ENCODE measurements at places on chromosomes 6 and 20.

DNA sequence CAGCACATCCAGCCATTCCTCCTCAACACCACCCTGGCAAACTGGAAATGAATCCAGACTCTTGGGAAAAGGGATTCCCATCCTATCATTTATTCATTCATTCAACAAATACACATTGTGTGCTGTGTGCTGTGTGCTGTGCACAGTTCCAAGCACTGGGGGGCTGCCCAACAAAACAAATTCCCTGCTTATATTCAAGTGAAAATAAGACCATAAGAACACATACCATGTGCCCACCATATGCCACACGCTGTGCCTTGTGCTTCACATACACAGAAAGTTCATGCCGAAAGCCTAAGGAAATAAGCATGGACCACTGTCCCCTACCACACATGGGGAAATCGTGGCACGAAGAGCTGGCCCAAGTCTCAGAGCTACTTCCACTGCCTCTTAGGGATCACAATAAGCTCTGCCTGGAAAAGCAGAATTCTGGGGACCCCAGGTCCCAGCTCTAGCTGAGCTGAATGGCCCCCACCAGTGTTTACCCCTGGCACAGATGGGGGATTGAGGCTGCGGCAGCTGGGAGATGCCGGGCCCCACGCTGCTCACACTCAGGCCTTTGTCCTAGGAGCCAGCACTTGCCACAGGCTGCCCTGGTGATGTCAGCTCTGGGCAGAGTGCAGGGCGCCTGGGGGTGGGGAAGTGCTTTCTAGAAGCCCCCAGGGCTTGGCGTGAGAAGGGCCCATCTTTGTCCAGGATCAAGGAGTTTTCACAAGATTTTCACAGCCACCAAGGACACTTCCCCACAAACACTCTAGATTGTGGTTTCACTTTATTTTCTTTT is 99.6 kb downstream of the PREX1 start:
- DNase-seq: no peak

DNA sequence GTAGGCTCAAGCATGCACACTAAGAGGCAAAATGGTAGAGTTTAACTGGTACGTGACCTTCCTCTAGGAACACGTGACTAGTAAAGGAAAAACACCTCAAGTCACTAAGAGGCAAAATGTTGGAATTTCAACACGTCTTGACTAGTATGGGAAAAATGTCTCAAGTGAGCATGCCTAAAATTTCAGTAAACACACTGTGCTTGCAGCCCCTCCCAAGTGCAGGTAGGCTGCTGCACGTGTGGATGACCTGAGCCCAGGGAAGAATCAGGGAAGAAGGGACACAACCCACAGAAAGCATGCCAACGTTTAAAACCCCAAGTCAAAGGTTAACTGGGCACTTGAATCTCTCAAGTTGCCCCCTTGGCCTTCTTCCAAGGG is 162.2 kb downstream of the TENT5A start:
- DNase-seq: no peak

DNA sequence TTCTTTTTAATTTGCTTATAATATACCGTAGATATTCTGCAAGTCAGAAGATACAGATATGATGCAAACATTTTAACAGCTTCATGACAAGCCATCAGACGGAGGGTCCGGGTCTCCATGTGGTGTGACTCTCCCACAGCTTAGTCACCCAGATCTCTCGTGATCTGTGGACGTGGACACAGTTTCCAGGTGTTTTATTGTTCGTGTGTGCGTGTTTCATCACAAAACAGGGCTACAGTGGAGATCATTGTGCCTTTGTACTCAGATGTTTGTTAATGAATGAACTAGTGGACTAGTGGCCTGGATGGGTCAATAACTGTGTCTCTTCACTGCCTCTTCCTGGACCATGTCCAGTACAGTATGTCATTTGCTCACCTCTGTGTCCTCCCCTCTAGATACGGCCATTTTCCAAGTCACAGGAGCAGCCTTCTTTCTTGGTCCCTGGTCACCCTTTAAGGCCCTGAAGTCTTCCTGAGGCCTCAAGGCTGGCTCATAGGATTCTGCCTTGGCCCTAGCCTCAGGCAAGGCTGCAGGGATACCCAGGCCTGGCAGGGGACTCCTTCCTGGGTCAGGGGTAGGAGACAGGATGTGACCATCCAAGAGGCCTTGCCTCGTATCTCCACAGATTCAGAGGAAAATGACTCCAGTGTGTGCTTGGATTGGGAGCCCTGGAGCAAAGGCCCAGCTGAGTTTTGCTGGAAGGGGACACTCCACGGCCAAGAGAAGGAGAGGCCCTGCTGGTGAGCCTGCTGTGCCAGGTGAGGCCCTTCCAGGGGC is 4.6 kb downstream of the ADIG start:
- DNase-seq: no peak

GRCh38 chr6:44128020-44128917 is 915 bp downstream of the TMEM63B start:
- DNase-seq: no peak

GRCh38 chr6:98579079-98579478 is 255.3 kb upstream of the POU3F2 start:
- no peak for DNase-seq

DNA sequence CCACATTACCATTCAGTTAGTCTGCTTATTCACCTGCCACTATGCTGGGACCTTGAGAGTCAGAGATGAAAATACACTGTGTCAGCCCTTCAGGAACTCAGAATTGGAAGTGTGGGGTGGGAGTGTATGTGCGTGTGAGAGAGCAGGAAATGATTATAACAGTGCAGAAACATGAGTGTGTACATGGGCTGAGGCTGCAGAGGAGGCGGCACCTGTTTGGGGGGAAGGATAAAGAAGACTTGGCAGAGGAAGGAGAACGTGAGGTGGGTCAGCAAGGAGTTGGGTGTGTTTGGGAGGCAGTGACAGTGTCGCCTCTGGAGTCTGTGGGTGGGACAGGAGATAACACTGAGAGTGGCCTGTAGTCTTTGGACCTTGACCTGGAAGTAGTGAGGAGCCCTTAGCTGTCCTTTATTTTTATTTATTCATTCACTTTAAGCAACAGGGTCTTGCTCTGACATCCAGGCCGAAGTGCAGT is 3.1 kb downstream of the CHMP4B start:
- no peak for DNase-seq

All from NCI-H446 (cell line).